Ascending aorta (tissue), 2 donors: ENCODE measurements at places on chromosomes 12 and 14. TPM values are rescaled to one million over a fixed set of nuclear protein-coding genes. Genes with fewer than 3 reads are reported as not detected.

- no peak overlapping the region for H3K27ac ChIP-seq
- peaks cover 10% of the 10 kb centered on the region for H3K4me1 ChIP-seq
- no peak for DNase-seq
- H3K36me3 ChIP-seq, result no peaks in the 10 kb centered on the region
- no peak overlapping the region for H3K4me3 ChIP-seq
- H3K27me3 ChIP-seq, result no peaks in the 10 kb centered on the region
These were observed 477 bp upstream of the DDX47 start for GRCh38 chr12:12812618-12813119.

DNA sequence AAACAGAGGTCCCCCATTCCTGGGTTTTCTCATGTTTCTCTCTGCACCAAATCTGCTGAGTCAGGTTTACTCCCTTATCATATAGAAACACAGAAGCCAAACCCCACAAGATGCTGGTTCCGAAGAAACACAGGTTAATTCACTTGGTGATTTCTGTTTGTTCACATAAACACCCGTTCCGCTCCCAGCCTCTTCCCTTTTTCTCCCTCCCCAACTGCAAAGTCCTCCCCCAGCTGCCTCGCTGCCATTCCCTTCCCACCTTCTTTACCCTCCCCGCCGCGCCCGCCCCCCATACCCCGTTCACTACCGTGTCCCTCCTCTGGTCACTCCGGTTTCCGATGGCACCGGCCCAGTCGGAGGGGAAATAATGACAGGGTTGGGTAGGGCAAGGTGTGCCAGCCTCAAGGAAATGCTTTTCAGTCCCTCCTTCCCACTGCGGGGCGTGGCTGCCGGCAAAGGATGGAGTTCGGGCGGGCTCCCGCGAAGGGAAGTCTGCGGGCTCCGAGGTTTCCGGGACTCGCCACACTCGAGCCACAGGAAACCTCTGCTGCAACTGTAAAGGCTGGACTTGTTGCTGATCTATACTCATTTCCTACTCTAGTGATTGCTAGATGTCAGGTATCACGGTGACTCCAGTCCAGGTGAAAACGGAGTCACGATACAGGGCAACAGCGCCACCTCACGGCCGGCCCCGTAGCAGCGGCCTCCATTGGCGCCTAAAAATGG lies at the start of gene STYK1:
STYK1 (minus strand) TSS at position 394 of the 726 bp plus-strand sequence. CDS start 39,434 bp downstream, outside the sequence.
- no peaks in the 10 kb centered on the region for H3K27me3 ChIP-seq
- no peak for DNase-seq
- H3K4me1 ChIP-seq, result no peaks in the 10 kb centered on the region

- no peak overlapping the region for H3K27ac ChIP-seq
- H3K4me3 ChIP-seq, result no peak overlapping the region
- H3K36me3 ChIP-seq, result no peaks in the 10 kb centered on the region
- no peak for DNase-seq
- no peaks in the 10 kb centered on the region for H3K4me1 ChIP-seq
- no peaks in the 10 kb centered on the region for H3K27me3 ChIP-seq
These were observed 24.9 kb downstream of the BRI3BP start for GRCh38 chr12:125018356-125018755.

DNA sequence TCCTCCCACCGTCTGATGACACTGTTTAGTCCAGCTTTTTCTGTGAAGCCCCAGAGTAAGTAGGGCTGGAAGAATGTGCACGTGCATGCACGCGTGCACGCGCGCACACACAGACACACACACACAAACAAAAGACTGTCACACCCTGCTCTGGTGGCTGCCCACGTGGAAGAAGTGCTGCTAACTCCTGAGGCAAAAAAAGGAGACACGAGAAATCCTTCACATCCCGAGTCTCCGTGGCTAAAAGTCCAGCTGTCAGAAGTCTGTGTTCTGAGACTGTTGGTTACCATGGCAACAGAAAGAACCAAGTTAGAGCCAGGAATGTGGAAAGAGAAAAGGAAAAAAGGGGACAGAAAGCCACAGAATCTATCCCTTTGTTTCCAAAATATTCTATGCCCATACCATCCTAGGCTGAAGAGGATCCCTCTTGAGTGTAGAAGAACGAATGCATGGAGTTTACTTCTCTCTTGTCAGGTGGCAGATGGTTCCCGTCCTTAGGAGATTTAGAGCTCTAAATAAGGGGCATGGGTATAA lies 1.6 kb upstream of the C12orf71 start:
- H3K27me3 ChIP-seq, result no peaks in the 10 kb centered on the region
- peaks cover 6% of the 10 kb centered on the region for H3K4me1 ChIP-seq
- H3K4me3 ChIP-seq, result no peak overlapping the region

DNA sequence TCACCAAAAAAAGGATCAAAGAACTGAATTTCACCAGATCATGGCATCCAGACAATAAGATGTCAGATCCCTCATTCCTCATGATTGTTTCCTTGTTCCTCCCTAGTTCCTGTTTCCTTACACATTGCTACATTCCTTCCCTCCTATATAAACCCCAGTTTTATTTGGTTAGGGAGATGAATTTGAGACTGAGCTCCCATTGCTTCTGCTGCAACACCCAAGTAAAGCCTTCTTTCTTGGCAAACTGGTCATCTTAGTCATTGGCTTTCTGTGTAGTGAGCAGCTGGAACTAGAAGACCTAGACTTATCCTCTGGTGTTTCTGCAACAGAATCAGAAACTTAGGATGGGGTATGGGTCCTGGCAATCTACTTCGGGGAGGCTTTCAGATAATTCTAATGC lies 217.9 kb downstream of the NOVA1 start:
- no peaks in the 10 kb centered on the region for H3K27me3 ChIP-seq
- no peaks in the 10 kb centered on the region for H3K4me1 ChIP-seq
- no peak overlapping the region for H3K27ac ChIP-seq
- no peaks in the 10 kb centered on the region for H3K36me3 ChIP-seq
- DNase-seq, result no peak

- peaks cover 77% of the 10 kb centered on the region for H3K36me3 ChIP-seq
- no peak overlapping the region for H3K27ac ChIP-seq
- no peaks in the 10 kb centered on the region for H3K4me1 ChIP-seq
- no peaks in the 10 kb centered on the region for H3K27me3 ChIP-seq
These were observed 51.3 kb downstream of the RBM19 start for GRCh38 chr12:113914806-113915205.

DNA sequence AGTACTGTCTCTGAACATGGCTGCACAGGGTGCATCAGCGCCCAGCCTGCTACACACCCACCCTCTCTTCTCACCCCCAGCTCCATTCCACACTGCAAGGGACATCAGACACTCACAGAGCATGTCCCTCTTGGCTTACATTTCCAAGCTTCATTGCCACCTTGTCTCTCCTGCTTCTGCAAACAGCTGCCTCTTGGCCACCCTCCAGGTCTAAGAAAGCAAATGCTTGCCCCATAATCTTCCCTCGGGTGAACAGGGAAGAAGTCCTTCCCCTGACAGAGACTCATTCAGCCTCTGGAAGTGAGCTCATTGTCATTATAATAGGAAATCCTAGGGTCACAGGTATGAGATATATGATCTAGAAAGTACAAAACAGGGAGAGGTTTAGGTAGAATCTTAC lies 505.2 kb downstream of the RMST start:
- no peaks in the 10 kb centered on the region for H3K36me3 ChIP-seq
- no peak overlapping the region for H3K4me3 ChIP-seq
- no peaks in the 10 kb centered on the region for H3K27me3 ChIP-seq

DNA sequence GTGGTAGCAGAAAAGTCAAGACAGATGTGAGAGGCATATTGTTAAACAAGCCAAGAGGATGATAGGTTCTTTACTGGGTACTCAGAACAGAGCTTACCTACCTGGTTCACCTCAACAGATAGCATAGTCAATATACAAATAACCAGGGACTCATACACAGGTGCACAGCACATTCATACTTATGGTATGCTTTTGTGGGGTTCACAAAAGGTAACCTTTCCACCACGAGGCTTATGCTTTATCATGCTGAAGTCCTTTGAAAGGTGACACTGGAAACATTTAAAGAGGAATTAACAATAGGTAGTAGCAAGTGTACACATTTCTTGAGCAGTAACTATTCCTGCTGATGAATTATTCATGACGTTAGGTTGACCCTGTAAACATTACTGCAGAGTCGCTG lies 42.2 kb upstream of the MBIP start:
- no peaks in the 10 kb centered on the region for H3K36me3 ChIP-seq
- H3K4me3 ChIP-seq, result no peak overlapping the region
- DNase-seq, result no peak
- no peaks in the 10 kb centered on the region for H3K4me1 ChIP-seq

GRCh38 chr12:100445081-100445481 lies 28.6 kb upstream of the NR1H4 start:
- no peaks in the 10 kb centered on the region for H3K27me3 ChIP-seq
- DNase-seq, result no peak
- H3K36me3 ChIP-seq, result no peaks in the 10 kb centered on the region
- H3K27ac ChIP-seq, result no peak overlapping the region
- H3K4me1 ChIP-seq, result no peaks in the 10 kb centered on the region
- H3K4me3 ChIP-seq, result no peak overlapping the region

Gene SLC16A7
- 12.6 TPM for total RNA-seq

Gene TSPAN9
- total RNA-seq, result 109 TPM
